Activated T-helper 2 cell treated with anti-CD3 and anti-CD28 coated beads, Interferon-gamma antibody, Interleukin-2, Interleukin-4, amounts not matched to agents 10 μg/mL and 5 μg/mL and 100 μg/mL, durations not matched to agents 14 hours and 24 hours and 36 hours (primary cell): ENCODE measurements at places on chromosomes 1 and 21.
A peak's percentile ranks its signal among the peaks of the same experiment; 100 is the strongest.

- no peak overlapping the region for H3K27ac ChIP-seq
- peaks cover 3% of the 10 kb centered on the region for H3K4me1 ChIP-seq
- no peaks in the 10 kb centered on the region for H3K27me3 ChIP-seq
- H3K36me3 ChIP-seq: no peaks in the 10 kb centered on the region
- no peak for DNase-seq
Measured at GRCh38 chr21:26423511-26423910, 149.6 kb downstream of the CYYR1 start.

DNA sequence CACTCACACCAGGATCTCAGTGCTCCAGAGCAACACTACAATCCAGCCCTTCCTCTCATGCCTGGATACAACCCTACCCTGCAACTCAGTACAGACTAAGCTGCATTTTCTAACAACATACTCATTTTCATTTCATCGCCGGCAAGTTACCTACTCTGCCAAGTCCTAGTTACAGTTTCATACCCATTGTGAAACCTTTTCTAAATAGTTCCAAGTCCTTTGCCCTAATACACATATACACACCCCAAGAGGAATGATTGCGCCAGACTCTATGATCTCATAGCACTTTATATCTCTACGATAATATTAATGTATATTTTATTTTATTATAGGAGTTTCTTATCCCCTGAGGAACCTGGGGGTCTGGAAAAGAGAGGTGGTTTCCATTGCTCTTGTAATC lies 122.4 kb downstream of the LMX1A start:
- no peak for DNase-seq
- H3K4me1 ChIP-seq: peaks cover 1% of the 10 kb centered on the region
- no peak overlapping the region for H3K4me3 ChIP-seq
- H3K27ac ChIP-seq: no peak overlapping the region
- no peaks in the 10 kb centered on the region for H3K36me3 ChIP-seq

DNA sequence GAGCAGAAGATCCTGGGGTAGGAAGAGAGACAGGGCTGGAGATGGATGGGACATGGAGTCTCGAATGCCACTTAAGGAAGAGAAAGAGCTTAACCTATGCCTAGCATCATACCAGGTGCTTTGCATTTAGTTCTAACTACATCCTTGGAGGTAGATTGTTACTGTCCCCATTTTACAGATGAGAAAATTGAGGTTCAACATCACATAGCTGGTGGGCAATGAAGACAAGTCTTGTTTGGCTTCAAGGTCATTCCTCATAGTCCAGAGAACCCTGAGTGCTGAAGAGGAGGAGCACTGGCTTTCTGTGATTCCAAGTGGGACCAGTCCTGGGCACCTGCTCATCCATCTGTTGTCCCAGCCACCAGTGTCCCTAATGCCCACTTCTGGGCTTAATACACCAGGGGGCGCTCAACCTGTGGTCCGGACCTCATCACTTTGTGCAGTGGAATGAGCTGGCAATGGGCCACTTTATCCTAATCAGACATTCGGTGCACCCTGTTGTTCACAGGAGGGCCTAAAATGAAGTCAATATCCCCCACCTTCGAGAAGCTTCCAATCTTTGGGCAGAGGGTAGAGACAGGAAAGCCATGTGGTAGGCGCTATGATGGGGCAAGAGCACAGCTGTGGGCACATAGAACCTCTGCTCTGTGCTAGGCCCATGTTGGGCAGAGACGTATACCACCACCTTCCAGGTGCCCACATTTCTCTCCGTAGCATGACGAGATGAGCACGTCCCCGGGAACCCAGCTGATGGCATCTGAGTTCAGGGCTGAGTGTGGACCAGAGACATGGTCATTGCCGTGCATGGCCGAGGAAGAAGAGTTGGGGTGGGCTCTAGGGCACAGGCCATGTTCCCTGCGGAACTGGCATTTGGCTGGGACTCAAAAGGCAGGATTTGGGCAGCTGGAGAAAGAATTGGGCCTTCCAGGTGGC lies 9.2 kb downstream of the RPS6KA1 start:
- peak overlapping the region; percentile 64 for H3K27ac ChIP-seq
- no peaks in the 10 kb centered on the region for H3K27me3 ChIP-seq
- no peak for DNase-seq
- no peak overlapping the region for H3K4me3 ChIP-seq
- H3K36me3 ChIP-seq: peaks cover 20% of the 10 kb centered on the region

DNA sequence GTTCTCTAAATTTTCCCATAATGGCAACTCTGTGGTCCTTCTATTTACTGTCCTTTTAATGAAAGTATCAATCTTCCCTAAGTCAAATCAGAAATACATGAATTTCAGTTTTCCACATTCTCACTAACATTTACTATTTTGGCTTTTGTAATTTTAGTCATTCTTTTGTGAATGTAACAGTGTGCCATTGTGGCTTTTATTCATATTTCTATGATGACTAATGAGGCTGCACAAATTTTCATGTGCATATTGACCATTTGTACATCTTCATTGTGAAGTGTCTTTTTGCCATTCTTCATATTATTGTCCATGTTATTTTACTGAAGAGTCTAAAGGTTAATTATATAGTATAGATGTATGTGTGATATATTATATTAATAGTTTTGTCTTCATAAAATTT lies 431.0 kb upstream of the BRINP3 start:
- no peak overlapping the region for H3K4me3 ChIP-seq
- H3K4me1 ChIP-seq: no peaks in the 10 kb centered on the region
- no peak overlapping the region for H3K27ac ChIP-seq
- no peaks in the 10 kb centered on the region for H3K27me3 ChIP-seq

GRCh38 chr1:47993416-47993740 lies 3.8 kb downstream of the TRABD2B start:
- no peak for DNase-seq
- H3K4me1 ChIP-seq: peaks cover 2% of the 10 kb centered on the region
- peaks cover 28% of the 10 kb centered on the region for H3K27me3 ChIP-seq
- H3K36me3 ChIP-seq: no peaks in the 10 kb centered on the region
- no peak overlapping the region for H3K27ac ChIP-seq

GRCh38 chr1:21099034-21099868 lies 77.4 kb downstream of the EIF4G3 start:
- no peak for DNase-seq
- H3K27ac ChIP-seq: no peak overlapping the region
- peaks cover 9% of the 10 kb centered on the region for H3K4me1 ChIP-seq

GRCh38 chr1:191320062-191320461 lies 838.2 kb upstream of the RGS18 start:
- no peaks in the 10 kb centered on the region for H3K4me1 ChIP-seq
- H3K27ac ChIP-seq: no peak overlapping the region
- no peak overlapping the region for H3K4me3 ChIP-seq
- H3K27me3 ChIP-seq: no peaks in the 10 kb centered on the region
- no peak for DNase-seq

DNA sequence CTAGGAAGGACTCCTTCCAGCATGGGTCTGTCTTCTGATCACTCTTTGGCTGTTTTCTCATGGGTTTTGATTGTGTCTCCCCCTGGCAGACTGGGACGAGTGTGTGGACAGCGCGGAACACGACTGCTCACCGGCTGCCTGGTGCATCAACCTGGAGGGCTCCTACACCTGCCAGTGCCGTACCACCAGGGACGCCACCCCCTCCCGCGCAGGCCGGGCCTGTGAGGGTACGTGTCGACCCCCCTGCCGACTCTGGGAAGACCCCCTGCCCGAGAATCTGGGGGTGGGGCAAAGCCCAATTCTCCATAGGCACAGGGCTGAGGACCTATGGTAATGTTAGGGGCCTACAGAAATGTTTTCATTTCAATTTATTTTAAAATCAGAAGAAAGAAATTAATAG lies 38.4 kb downstream of the UMODL1 start:
- H3K4me1 ChIP-seq: peaks cover 4% of the 10 kb centered on the region
- H3K27ac ChIP-seq: no peak overlapping the region
- no peaks in the 10 kb centered on the region for H3K36me3 ChIP-seq
- DNase-seq: no peak

GRCh38 chr1:201578008-201578888 lies 39.3 kb downstream of the NAV1 start:
- no peak for DNase-seq
- no peaks in the 10 kb centered on the region for H3K4me1 ChIP-seq
- no peak overlapping the region for H3K27ac ChIP-seq
- no peak overlapping the region for H3K4me3 ChIP-seq
- no peaks in the 10 kb centered on the region for H3K36me3 ChIP-seq

DNA sequence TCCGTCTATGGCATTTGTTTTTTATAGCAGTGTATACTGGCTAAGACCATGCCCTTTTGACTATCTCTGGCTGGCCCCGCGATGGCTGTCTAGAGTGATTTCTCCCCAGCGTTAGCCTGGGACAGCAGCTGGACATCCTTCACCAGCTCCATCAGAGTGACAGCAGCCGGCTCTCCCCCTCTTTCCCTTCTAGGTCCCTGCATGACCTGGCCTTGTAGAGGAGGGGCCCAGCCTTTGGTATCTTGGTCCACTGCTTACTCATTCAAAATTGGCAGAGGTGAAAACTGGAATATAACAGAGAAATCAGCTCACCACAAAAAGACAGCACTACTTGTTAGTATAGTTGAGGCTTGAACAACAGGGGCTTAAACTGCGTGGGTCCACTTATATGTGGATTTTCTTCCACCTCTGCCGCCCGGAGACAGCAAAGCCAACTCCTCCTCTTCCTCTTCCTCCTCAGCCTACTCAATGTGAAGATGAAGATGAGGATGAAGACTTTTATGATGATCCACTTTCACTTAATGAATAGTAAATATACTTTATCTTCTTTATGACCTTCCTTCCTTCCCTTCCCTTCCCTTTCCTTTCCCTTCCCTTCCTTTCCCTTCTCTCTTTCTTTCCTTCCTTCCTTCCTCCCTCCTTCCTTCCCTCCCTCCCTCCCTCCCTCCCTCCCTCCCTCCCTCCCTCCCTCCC lies 29.4 kb upstream of the B3GALNT2 start:
- H3K27ac ChIP-seq: no peak overlapping the region
- H3K4me3 ChIP-seq: no peak overlapping the region
- H3K4me1 ChIP-seq: peaks cover 7% of the 10 kb centered on the region
- no peak for DNase-seq
- H3K36me3 ChIP-seq: no peaks in the 10 kb centered on the region

- DNase-seq: no peak
- H3K4me3 ChIP-seq: no peak overlapping the region
- peaks cover 10% of the 10 kb centered on the region for H3K27me3 ChIP-seq
- peaks cover 12% of the 10 kb centered on the region for H3K4me1 ChIP-seq
Measured at GRCh38 chr1:182142621-182143020, 81.1 kb upstream of the ZNF648 start.

DNA sequence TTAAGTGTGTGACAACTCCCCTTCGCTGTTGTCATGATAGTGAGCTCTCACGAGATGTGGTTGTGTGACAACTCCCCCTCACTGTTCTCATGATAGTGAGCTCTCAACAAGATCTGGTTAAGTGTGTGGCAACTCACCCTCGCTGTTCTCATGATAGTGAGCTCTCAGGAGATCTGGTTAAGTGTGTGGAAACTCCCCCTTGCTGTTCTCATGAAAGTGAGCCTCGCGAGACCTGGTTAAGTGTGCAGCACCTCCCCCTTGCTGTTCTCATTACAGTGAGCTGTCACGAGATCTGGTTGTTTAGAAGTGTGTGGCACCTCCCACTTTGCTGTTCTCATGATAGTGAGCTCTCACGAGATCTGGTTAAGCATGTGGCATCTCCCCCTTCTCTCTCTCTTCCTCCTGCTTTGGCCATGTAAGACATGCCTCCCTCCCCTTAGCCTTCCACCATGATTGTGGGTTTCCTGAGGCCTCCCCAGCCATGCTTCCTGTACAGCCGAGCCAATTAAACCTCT lies 25.1 kb upstream of the LSS start:
- H3K27ac ChIP-seq: peak overlapping the region; percentile 85
- peak overlapping the region; percentile 46 for H3K4me3 ChIP-seq
- H3K4me1 ChIP-seq: peaks cover 26% of the 10 kb centered on the region
- H3K27me3 ChIP-seq: no peaks in the 10 kb centered on the region
- peaks cover 85% of the 10 kb centered on the region for H3K36me3 ChIP-seq
